Hematopoietic multipotent progenitor cell treated with erythropoietin and hydrocortisone succinate and interleukin-3 and kit ligand, for 17 days (in vitro differentiated cells): ENCODE measurements at places on chromosomes 12 and 14.

GRCh38 chr12:47721431-47721973, 3.8 kb downstream of the ENDOU start:
- DNase-seq, result no peak

GRCh38 chr14:22007363-22007762, 333.7 kb upstream of the OR4E1 start:
- DNase-seq, result no peak

DNA sequence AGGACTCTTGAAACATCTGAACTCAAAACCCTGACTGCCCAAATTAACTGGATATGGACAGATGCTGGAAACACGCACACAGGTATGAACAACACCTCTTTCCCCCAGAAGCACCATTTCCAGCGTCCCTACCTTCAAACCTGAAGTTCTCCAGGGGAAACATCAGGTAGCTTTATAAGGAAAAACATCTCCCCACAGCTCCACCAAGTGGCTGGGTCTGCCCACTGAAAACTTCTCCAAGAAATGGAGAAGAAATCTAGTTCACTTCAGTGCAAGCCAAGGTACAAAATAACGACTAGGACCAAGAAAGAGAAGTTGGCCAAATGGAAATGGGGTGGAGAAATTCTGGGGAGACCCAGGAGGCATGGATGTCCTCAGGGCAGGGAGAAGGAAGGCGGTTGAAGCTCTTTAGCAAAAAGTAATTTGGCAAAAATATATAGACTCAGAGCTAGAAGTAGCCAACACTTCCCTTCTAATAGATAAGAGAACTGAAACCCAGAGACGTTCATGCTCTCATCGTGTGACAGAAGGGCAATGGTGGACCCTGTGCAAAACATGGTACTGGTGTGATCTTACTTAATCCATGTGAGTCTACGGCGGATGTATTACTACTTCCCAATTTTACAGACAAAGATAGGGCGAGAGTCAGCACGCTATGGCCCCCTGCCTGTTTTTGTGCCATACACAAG, 10.5 kb upstream of the NUAK1 start:
- no peak for DNase-seq

GRCh38 chr14:20866963-20867362, 24.2 kb upstream of the RNASE3 start:
- DNase-seq, result no peak

DNA sequence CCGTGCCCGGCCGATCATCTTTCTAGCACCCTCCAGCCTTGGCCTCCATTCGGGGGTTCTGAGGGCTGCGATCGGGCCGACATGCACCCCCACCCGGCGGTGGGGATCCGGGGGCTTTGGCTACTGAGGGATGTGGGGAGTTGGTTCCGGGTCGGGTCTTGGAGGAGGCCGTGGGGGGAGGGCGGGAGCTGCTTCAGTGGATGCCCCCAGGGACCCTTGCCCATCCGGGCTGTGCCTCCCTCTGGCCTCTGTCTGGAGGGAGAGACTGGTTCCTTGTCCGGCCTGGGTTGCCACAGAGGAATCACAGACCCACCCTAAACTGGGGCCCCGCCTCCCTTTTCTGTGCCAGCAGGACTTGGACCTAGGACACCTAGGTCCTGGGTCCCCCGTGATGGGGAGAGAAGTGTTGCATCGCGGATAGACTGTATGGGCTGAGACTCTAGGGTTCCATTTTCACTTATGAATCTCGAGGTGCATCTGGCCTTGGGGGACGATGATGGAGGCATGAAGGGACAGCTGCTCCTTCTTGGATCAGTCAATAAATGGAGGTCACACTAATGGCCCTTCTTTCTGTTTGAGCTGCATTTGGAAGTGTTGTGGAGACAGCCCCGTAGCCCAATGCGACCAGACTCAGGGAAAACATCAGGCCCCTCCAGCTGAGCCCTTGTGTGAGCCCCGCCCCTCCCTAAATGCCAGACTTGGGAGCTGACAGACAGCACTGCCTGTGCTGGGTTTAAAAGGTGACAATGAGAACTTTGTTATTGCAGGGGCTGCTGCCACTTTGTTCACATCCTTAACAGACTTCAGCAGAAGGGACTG, 577 bp downstream of the DTX3 start:
- DNase-seq, result no peak
